Activated CD4-positive, alpha-beta T cell treated with anti-CD3 and anti-CD28 coated beads, Interleukin-2, amount 10 ng/mL, durations not matched to agents 24 days and 14 days (primary cell): ENCODE measurements at places on chromosomes 3 and 15. TPM values are rescaled to one million over a fixed set of nuclear protein-coding genes. Genes with fewer than 3 reads are reported as not detected.

Gene GPR15
- total RNA-seq, result 3.6 and 4.1 TPM in 2 replicates

Gene DAZL
- 0.07 and 0.19 TPM in 2 replicates for total RNA-seq

Gene DHX30
- total RNA-seq, result 143 and 149 TPM in 2 replicates

Gene CCR8
- total RNA-seq, result 5.7 and 7.5 TPM in 2 replicates

Gene WDR5B
- 4.8 and 4.9 TPM in 2 replicates for total RNA-seq

Gene CRABP1
- not detected in 2 replicates for total RNA-seq

GRCh38 chr3:142863010-142863817, 25.7 kb downstream of the PCOLCE2 start:
- no peak overlapping the region for H3K4me3 ChIP-seq
- DNase-seq, result no peak
- no peaks in the 10 kb centered on the region for H3K36me3 ChIP-seq
- no peak overlapping the region for H3K27ac ChIP-seq

- DNase-seq, result no peak
- H3K4me1 ChIP-seq, result no peaks in the 10 kb centered on the region
- peaks cover 8% of the 10 kb centered on the region for H3K27me3 ChIP-seq
- H3K36me3 ChIP-seq, result no peaks in the 10 kb centered on the region
- H3K4me3 ChIP-seq, result no peak overlapping the region
Observed at GRCh38 chr3:133733226-133733625, 13.0 kb upstream of the TF start.

GRCh38 chr3:4517643-4518311, 24.6 kb downstream of the ITPR1 start:
- H3K27me3 ChIP-seq, result no peaks in the 10 kb centered on the region
- H3K27ac ChIP-seq, result peak overlapping the region; percentile 64

DNA sequence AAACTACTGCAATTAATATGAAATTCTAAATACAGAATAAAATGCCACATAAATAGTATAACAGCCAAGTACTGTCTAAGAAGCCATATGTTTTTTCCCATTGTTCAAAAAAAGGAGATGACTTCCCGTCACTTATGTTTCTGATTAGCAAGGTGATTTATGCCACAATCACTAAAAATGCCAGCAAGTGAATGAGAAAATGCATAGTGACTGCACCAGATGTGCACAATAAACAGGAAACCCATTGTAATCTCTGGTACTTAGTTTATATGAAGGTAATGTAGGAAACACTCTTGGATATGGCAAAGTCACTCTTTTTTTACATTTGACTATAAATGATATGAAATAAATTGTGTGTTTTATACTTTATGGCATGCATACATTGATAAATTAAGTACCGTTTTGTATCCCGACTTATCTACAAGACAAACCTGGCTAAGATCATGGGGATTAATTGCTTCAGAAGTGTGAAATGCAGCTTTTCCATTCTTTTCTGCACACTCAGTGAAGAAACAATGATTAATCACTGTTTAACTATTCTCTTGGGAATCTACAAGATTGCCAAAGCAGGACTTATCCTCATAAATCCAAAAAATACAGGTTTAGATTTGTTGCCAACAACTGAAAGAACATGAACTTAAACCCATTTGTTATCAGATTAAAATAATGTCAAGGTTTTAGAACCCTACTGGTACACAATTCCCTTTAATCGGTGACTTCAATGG, 164.5 kb downstream of the TBC1D5 start:
- no peak overlapping the region for H3K27ac ChIP-seq
- peaks cover 6% of the 10 kb centered on the region for H3K36me3 ChIP-seq
- DNase-seq, result no peak
- H3K4me3 ChIP-seq, result no peak overlapping the region
- H3K4me1 ChIP-seq, result peaks cover 11% of the 10 kb centered on the region
- no peaks in the 10 kb centered on the region for H3K27me3 ChIP-seq

- no peaks in the 10 kb centered on the region for H3K36me3 ChIP-seq
- no peak overlapping the region for H3K27ac ChIP-seq
- peak; percentile 70 for DNase-seq
- H3K4me1 ChIP-seq, result peaks cover 4% of the 10 kb centered on the region
Observed at GRCh38 chr3:71926262-71926600, 141.3 kb upstream of the PROK2 start.

GRCh38 chr3:172073262-172073915, 34.0 kb downstream of the FNDC3B start:
- peaks cover 2% of the 10 kb centered on the region for H3K4me1 ChIP-seq
- peaks cover 5% of the 10 kb centered on the region for H3K36me3 ChIP-seq
- H3K27me3 ChIP-seq, result no peaks in the 10 kb centered on the region
- no peak for DNase-seq
